ENCODE measurements at places on chromosomes 2 and 18.

DNA sequence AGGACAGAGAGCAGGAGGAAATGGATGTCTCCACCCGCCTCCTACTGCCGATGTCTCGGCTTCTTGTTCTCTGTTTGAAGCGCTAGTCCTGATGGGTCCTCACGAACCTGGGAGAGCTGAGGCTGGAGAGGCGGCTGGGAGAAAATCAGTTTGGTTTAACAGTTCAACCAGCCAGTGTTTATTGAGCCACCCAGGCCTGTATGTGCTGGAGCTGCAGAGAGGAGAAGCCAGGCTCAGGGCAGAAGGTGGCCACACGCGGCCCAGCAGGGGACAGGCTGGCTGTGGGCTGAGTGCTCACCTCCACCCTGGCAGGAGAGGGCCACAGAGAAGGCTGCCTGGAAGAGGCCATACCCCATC, 202.1 kb downstream of the CYP26B1 start:
- DNase-seq = no peak

GRCh38 chr2:37553411-37554154, 117.9 kb downstream of the CDC42EP3 start:
- no peak for DNase-seq

GRCh38 chr2:64880193-64880951, 108.8 kb upstream of the SLC1A4 start:
- DNase-seq = no peak

DNA sequence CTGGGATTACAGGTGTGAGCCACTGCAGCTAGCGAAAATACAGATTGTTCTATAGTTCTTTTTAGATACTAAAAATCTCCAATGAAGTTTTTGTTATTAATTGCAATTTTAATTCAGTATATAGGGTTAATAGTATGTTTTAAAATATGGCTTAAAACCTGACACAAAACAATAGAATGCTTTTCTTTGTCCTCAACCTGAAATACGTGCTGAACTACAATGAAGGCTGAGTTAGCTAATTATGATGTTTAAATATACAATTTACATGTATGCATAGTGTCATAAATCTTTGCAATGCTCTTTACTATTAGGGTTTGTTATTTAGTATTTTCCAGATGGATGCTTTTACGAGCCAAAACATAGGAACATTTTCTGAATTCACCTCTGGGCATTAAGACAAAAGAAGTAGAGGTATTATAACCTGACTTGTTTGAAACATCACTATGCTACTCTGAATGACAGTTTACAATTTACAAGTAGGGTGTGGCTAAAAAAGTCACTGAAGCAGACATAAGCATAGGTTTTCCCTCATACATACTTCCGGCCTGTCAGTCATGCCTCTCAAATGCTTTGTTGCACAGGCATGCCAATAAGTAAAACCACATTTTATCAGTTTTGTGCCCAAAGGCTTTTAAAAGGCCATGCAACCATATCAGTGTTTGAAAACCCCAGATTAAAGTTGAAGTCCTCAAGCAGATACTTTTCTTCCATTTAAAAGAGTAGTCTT, 168.3 kb downstream of the OTX1 start:
- no peak for DNase-seq

- DNase-seq = no peak
Observed at GRCh38 chr18:66329716-66330115, 274.2 kb downstream of the CDH19 start.

DNA sequence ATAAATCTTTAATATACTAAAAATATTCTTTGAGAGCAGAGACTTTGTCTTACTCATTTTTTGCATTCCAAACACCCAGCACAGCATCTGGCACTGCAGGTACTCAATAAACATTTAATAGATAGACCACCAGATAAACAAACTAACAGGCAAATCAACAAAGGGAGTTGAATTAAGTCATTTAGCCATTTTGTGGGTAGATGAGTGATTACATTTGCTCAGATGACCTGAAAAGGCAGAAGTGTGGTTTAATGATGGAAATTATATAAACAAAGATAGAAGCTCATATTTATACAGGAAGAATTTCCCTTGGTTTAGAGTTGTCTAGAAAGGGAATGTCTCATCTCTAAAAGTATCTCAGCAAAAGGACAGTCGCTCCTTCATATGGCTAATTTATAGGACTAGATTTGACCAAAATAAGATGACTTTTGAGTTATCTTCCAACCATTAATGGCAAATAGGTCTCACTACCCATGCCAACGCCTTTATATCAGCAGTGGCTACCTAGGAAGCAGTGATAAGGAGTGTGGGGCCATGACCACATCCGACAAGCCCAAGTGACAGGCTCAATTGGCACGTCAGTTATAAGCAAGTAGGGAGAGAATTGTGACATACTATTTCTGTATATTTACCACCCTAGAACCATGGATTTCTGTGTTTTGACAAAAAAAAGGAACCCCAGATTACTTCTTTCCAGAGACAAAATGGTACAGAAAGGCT, 173.5 kb downstream of the ATAD2B start:
- no peak for DNase-seq

GRCh38 chr2:24521162-24521857, 30.3 kb downstream of the NCOA1 start:
- DNase-seq = no peak

DNA sequence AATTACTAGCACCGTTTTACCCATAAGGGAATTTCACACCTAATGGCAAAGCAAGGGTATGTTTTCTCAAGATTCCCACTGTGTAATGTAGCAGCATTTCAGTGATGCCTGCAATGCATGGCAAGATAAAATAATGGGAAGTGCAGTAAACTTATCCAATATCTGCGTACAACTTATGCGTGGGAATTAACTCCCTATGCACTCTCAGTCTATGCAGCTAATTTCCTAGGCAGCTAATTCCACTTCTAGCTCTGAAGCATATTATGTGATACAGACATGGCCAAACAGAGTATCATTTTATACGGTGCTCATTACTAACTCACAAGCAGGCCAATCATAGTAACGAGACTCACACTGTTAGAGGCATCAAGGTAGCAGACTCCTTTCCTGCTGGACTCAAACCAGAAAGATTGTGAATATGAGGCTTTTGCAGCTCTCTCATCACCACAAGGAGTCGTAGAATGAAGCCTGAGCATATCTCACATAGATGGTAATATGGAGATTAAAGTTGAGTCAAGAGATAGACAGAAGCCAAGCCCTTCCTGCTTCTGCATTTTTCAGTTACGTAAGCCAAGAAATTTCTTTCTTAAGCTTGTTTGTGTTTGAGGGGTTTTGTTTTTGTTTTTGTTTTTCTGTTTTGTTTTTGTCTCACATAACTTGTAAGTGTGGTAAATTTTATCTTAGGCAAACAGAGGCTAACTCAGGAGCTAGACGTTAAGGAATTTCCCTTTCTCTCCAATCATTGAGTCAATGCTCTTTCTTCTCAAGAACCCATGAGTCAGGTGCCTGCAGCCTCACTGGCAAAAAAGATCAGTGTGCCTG, 34.8 kb upstream of the ITGAV start:
- DNase-seq = no peak

DNA sequence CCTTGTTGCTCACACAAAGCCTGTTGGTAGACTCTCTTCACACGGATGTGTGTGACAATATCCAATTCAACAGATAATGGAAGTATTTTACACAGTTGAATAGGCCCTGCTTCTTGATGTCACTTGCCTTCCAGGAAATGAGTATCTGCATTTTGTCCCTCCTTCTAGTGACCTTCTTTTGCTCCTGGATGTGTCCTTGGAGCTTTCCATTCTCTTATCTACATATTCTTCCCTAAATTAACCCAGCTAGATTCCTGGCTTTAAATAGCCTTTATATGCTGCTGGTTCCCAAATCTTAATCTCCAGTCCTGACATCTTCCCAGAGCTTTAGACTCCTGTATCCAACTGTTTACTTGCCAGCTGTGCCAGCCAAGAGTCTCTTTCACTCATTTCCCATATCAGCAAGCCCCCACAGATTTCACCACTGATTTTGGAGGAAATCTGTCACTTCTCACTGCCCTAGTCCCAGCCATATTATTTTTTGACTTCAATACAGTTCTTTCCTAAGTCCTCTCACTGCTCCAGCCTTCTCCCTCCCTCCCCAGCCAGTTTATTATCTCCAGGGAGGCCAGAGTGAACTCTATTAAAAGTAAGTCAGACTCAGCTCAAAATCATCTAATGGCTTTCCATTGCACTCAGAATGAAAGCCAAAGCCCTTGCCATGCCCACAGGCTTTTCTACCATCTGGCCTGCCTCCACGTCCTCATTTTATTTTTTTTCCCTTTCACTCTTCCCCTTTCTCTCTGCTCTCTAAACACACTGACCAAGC, 170.0 kb downstream of the PDE11A start:
- no peak for DNase-seq

- DNase-seq = no peak
Observed at GRCh38 chr2:3545788-3546478, 12.2 kb downstream of the RNASEH1 start.
